Central memory CD4-positive, alpha-beta T cell (primary cell): ENCODE measurements at places on chromosomes 1 and 21.

DNA sequence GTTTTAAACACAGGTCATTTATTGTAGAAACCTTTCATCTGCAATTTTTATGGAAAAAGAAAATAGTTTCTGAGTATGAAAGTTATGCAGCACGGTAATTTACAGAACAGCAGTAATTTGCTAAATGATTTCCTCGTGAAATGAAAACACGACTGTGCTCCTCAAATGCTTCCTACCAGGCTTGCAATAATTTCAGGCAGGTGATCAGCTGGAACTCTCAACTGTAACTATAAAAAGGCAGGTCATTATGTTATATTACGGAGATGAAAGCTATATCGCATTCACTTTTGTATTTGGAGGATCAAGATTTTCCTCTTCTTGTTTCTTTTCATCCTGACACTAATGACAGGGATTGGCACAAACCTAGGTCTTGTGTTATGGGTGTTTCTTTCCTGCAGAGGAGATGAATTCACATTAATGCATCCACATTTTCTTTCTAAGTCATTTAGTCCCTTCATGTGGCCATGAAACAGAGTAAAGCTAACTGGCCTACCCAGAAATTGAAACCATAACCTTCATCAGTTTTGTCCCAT is 57.4 kb downstream of the SAMSN1 start:
- DNase-seq: no peak

DNA sequence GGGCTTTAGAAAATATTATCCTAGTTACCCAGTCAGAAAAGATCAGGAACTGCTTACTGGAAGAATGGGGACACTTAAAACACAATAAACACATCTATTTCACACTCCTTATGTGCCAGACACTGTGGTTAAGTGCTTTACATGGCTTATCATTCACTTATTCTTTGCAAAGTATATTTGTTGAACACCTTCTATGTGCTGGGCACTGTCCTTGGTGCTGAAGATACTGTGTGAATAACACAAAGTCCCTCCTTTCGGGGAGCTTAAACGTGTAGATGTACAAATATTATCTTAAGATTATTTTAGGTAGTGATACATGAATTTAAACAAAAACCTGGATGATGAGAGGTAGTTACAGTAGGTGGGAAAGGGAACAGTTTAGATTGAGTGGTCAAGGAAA is 169.3 kb downstream of the ST6GALNAC5 start:
- DNase-seq: no peak

GRCh38 chr21:45479691-45480675 is 62.3 kb downstream of the SLC19A1 start:
- DNase-seq: peak; percentile 7

DNA sequence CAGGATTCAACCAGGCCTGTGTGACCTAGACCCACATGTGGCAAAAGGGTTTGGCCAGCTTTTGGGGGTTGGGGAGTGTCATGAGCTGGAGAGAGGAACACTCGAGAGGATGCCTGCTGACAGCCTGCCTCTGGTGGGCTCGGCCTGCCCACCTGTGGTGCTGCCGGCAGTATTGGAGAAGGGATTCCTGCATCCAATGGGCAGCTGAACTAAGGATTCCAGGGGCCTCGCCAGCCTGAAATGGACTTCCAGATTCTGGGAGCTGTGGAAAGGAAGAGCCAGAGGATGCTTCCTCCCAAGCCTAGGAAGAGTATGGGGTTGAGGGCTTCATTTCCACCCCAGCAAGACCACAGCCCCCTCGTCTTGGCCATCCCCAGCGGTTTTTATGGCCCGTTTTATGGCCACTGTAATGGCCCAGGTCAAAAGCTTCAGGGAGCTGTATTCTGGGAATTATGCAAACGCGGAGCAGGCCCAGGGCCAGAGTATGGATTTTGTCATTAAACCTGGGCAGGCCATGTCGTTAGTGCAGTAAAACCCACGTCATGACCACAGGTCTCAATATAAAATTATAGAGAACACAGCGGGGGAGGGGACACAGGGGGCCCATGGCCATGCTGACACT is 63.6 kb downstream of the TMEM53 start:
- DNase-seq: no peak

DNA sequence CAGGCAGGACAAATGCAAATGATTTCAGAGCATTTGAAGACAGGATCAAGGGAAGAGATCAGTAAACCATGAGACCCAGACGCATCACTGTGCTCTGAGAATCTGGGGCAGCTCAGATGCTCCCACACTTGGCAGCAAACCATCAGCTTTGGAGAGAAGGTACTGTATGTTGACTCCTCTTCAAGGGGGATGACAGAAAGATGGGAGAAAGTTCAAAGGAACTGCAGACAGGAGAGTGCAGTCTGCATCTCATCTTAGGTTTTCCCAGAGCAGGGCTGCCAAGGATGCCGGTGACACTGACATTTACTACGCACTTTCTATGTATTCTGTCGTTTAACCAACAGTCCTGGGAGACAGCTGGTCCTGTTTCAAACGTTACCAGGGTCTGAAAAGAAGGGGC is 35.8 kb downstream of the OLFML2B start:
- DNase-seq: no peak

GRCh38 chr1:186202776-186203175 is 172.3 kb downstream of the TPR start:
- no peak for DNase-seq

DNA sequence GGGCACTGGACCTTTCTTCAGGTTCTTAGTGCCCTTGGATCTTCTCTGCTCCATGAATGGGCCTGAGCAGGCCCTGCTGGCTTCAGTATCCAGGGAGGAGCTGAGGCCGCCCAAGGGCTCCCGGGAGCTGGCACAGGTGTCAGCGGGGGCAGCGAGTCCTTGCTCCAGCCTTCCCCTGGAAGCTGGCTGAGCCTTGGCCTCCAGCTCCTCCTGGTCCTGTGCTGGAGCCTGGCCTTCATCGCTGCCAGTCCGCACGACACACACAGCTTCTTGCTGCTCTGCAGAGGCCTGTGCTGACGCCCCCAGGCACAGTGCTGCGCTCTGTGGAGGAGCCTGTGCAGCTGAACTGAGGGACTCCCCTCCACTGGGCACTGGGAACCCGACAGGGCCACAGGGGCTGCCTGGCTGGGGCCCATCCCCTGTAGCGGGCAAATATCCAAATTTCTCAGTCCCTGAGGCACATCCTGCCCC is 1.7 kb downstream of the SPOCD1 start:
- no peak for DNase-seq

- DNase-seq: no peak
These were observed 7.8 kb downstream of the IRF6 start for GRCh38 chr1:209797978-209798639.

- no peak for DNase-seq
These were observed 60.4 kb downstream of the LACTBL1 start for GRCh38 chr1:22912311-22912710.

- DNase-seq: no peak
These were observed 72.3 kb upstream of the ACTRT2 start for GRCh38 chr1:2948751-2949680.

DNA sequence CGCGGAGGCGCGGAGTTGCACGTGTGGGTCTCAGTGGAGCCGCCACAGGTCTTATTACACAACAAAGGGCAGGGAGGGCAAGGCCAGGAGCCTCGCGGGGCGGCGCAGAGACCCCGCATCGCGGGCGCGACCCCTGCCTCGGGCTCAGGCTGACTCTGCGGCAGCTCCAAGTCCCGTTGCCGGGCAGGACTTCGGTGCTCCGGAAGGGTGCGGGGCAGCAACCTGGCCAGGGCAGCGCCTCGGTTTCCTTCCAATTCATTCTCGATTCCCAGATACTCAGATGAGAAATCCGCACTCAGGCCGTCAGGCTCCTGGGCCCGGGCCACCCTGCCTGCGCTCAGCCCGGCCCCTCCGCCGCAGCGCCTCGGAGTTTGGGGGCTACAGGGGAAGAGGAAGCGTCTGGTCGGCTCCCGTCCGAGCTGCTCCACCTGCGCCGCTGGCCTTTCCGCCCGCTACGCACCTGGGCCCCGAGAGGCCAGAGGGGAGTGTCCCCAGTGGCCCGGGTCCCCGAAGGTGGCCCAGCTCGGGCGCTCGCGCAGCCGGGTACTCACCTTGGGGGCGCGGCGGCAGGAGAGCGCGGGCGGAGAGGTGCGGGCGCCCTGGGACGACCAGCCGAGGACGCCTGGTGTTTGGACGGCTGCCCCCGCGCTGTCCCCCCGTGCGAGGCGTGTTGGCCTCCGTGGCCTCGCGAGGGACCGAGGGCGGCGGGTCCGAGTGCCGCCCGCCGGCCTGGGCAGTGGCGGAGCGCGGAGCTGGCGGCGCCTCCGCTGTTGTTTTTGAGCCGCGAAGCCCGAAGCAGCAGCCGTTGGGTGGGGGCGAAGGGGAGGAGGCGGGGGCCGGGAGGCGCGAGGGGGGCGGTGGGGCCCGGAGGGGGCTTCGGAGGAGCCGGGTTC is 1.1 kb upstream of the PRDM16 start:
- DNase-seq: no peak

- no peak for DNase-seq
These were observed 76.8 kb upstream of the COX20 start for GRCh38 chr1:244758708-244759107.

DNA sequence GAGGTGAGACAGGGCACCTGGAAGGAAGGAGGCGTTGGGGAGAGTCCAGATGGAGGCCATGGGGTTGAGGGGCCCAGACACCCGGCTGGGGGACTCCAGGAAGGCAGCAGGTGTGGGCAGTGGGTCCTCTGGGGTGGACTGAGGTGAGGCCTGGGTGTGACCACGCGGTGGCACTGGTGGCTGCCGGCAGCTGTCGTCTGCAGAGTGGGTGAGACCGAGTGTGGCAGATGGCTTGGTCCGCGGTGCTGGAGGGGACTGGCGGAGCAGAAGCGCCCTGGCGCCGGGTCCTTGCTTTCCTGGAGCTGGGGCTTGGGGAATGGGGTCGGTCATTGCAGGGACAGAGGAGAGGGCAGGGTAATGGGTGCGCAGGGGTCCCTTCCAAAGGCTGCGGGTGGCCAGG is 12.5 kb downstream of the AGRN start:
- no peak for DNase-seq

DNA sequence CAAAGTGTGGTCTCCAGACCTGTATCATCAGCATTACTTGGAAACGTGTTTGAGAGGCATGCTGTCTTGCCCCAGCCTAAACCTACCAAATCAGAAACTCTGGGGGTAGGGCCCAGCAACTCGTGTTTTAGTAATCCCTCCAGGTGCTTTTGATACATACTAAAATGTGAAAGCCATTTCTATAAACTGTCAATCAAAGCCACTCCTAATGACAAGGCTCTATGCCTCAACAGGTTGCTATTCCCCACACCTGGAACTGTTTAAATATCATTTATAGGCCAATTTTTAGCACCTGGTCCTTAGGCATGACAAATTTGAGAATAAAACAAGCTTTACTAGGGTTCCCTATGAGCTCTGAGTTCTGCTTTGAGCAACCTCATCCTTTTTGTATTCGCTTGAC is 158.7 kb upstream of the NR5A2 start:
- no peak for DNase-seq

- DNase-seq: no peak
These were observed 86.0 kb downstream of the PCNX2 start for GRCh38 chr1:233209481-233209880.

- DNase-seq: no peak
These were observed 57.6 kb upstream of the KIF1B start for GRCh38 chr1:10152709-10153284.

DNA sequence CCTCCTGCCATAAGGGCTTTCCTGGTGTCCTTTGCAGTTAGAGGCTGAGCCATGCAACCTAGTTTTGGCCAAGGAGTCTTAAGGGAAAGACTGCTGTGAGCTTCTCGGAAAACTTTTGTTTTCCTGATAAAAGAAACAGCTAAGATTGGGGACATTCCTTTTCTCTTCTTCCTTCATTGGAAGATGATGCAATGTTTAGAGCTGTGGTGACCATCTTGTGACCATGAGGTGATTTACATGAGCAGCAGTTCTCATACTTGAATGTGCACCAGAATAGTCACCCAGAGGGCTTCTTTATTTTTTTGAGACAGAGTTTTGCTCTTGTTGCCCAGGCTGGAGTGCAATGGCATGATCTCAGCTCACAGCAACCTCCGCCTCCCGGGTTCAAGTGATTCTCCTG is 20.4 kb upstream of the SMAP2 start:
- DNase-seq: no peak

- DNase-seq: no peak
These were observed 29.6 kb downstream of the SIM2 start for GRCh38 chr21:36728371-36729111.

GRCh38 chr1:60872426-60873054 is 209.8 kb upstream of the NFIA start:
- no peak for DNase-seq

DNA sequence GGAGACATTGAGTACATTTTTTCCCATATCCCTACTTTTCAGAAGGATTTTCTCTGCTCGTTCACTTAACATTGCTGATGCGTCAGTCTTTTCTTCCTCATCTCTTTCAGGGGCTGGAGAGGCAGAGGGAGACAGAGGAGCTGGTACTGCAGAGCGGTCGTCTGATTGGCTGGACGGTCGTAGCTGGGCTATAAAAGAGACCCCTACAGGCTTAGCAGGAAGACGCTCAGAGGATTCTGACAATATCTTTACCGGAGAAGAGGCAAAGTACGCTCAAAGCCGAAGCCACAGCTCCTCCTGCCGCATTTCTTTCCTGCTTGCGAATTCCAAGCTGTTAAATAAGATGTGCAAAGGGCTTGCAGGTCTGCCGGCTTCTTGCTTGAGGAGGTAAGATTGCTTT is at the start of gene RGS4:
Gene RGS4, plus strand, starts transcription at position 220 of the 400 bp plus-strand sequence. Its CDS starts 124 bp downstream, at position 344.
- no peak for DNase-seq

DNA sequence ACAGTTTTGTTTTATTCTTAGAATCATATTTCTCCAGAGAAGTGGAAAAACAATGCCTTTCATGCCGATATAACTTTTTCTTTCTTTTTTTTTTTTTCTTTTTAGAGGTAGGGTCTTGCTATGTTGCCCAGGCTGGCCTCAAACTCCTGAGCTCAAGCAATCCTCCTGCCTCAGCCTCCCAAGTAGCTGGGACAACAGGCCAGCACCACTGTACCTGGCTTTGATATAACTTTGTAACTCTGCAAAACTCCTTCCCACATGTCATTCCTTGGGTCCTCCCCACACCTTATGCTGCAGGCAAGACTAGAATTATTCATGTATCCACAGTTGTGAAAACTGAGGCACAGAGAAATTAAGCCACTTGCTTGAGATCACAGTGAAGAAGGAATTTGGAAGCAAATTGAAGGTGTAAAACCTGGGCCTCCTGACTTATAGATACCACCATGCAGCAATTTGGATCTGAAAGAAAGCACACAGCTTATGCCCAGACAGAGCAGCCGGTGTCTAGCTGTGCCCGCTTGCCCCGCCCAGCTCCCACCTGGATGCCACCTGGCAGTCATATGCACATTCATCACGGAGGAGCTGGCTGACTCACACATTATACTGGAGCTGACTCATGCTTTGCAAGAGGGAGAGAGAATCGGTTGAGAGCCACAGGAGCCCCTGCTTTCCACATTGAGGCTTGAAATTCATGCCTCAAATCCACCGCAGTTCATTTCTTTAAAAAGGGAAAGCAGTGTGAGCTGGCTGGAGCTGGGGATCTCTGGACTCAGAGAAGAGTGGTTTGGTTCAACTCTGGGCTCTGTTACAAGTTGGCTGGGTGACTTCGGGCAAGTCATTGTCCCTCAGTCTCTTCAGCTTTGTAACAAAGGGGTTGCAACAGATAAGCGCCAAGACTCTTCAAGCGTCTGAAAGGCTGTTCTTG is 8.3 kb upstream of the SLC2A1 start:
- DNase-seq: no peak

GRCh38 chr1:29975036-29975694 is 738.8 kb downstream of the PTPRU start:
- no peak for DNase-seq
